ENCODE measurements at places on chromosomes 5 and 9.

DNA sequence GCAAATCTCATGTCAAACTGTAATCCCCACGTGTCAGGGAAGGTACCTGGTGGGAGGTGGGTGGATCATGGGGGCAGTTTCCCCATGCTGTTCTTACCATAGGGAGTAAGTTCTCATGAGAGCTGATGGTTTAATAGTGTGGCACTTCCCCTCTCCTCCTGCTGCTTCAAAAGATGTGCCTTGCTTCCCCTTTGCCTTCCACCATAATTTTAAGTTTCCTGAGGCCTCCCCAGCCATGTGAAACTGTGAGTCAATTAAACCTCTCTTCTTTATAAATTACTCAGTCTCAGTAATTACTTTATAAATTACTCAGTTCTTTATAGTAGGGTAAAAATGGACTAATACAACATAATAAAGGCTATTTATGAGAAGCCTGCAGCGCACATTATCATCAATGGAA is 7.1 kb upstream of the CNTRL start:
- H3K27ac ChIP-seq = no peak overlapping the region
- no peaks in the 10 kb centered on the region for H3K36me3 ChIP-seq
- DNase-seq = no peak
- no peaks in the 10 kb centered on the region for H3K4me1 ChIP-seq
- no peaks in the 10 kb centered on the region for H3K27me3 ChIP-seq
- H3K4me3 ChIP-seq = no peak overlapping the region

GRCh38 chr9:108166519-108166918 is 677.0 kb upstream of the KLF4 start:
- DNase-seq = no peak
- no peaks in the 10 kb centered on the region for H3K27me3 ChIP-seq
- no peaks in the 10 kb centered on the region for H3K4me1 ChIP-seq
- no peak overlapping the region for H3K4me3 ChIP-seq
- no peak overlapping the region for H3K27ac ChIP-seq

DNA sequence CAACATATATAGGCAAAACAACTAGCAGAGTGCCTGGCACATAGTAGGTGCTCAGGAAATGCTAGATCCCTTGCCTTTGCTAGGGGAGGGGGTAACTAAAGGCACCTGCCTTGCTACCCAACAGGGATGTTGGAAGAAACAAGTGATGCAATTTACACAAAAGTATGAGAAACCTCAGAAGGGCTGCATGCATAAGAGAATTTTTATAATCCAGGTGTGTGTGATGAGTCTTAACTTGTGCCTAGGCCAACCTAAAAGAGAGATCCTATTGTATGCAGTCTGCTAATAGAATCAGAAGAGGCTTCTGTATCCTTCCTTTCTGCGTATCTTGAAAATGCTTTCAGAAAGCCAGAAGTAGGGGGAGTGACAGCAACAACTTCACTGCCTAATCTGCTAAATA is 135.9 kb downstream of the SLIT3 start:
- no peaks in the 10 kb centered on the region for H3K4me1 ChIP-seq
- no peak overlapping the region for H3K27ac ChIP-seq
- H3K4me3 ChIP-seq = no peak overlapping the region
- no peak for DNase-seq
- H3K27me3 ChIP-seq = no peaks in the 10 kb centered on the region
- H3K36me3 ChIP-seq = no peaks in the 10 kb centered on the region

GRCh38 chr9:121222524-121223171 is 21.0 kb upstream of the RAB14 start:
- DNase-seq = peak; percentile 18
- no peak overlapping the region for H3K4me3 ChIP-seq
- no peak overlapping the region for H3K27ac ChIP-seq
- H3K27me3 ChIP-seq = no peaks in the 10 kb centered on the region
- H3K4me1 ChIP-seq = no peaks in the 10 kb centered on the region
- no peaks in the 10 kb centered on the region for H3K36me3 ChIP-seq

DNA sequence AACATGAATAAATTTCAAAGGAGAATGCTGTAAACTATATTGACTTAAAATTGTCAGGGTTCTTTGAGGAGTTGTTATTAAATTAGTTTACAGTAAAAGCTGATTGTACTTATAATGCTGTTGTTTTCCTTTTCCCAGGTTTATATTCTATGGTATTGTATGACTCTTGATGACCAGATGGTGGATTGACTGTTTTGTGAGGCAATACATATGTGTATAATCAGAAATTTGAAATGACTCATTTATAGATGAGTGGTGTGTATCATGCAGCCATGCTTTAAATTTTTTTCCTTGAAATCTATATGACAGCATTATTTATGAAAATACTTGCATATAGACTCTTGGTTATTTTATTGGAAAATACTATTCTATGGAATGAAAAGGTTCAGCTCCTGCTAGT is 195.3 kb downstream of the CNTLN start:
- no peaks in the 10 kb centered on the region for H3K4me1 ChIP-seq
- H3K27me3 ChIP-seq = no peaks in the 10 kb centered on the region
- H3K4me3 ChIP-seq = no peak overlapping the region
- H3K27ac ChIP-seq = no peak overlapping the region

GRCh38 chr5:122649080-122649479 is 125.8 kb upstream of the SNX2 start:
- H3K4me1 ChIP-seq = no peaks in the 10 kb centered on the region
- no peak overlapping the region for H3K27ac ChIP-seq
- no peaks in the 10 kb centered on the region for H3K27me3 ChIP-seq

- DNase-seq = no peak
- no peak overlapping the region for H3K4me3 ChIP-seq
- H3K27me3 ChIP-seq = no peaks in the 10 kb centered on the region
- H3K36me3 ChIP-seq = no peaks in the 10 kb centered on the region
- H3K4me1 ChIP-seq = no peaks in the 10 kb centered on the region
Observed at GRCh38 chr5:80025069-80025468, 10.1 kb upstream of the THBS4 start.

DNA sequence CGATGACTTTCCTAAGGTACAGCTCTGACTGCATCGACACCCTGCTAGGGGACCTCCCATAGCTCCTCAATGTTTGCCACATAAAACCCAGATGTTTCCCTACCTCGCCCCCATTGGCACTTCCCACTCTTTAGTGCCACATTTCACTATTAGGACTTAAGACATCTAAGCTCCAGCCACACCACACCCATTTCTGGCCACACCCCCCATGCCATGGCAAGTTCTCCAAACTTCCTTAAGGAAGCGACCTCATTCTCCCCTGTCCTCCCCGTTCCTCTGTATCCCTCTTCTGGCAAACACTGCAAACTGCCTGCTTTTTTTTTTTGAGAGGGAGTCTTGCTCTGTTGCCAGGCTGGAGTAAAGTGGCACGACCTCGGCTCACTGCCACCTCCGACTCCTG is 62.9 kb downstream of the USP20 start:
- no peaks in the 10 kb centered on the region for H3K4me1 ChIP-seq
- H3K36me3 ChIP-seq = no peaks in the 10 kb centered on the region
- H3K27ac ChIP-seq = no peak overlapping the region

GRCh38 chr9:114718801-114719221 is 36.8 kb upstream of the TEX48 start:
- no peaks in the 10 kb centered on the region for H3K36me3 ChIP-seq
- no peaks in the 10 kb centered on the region for H3K4me1 ChIP-seq
- H3K4me3 ChIP-seq = no peak overlapping the region

DNA sequence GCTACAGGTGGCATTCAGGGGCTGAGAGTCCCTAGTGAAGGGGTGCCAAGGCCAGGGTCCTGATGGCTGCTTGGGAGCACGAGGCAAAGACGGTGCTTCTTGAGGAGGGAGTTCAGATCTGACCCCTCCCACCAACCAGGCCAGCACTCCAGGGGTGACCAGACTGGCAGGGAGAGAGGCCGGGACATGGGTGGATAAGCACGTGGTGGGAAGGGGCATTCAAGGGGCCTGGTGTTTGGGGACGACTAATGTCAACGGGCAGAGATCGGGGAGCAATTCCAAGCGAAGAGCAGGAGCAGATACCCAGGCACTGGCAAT is 4.5 kb downstream of the RGS14 start:
- H3K4me1 ChIP-seq = peaks cover 4% of the 10 kb centered on the region

GRCh38 chr9:124448019-124448418 is 2.2 kb upstream of the ADGRD2 start:
- H3K27ac ChIP-seq = no peak overlapping the region
- no peaks in the 10 kb centered on the region for H3K27me3 ChIP-seq
- H3K4me3 ChIP-seq = no peak overlapping the region
- no peaks in the 10 kb centered on the region for H3K36me3 ChIP-seq
- DNase-seq = no peak
